ENCODE measurements at places on chromosomes 11 and 22.

DNA sequence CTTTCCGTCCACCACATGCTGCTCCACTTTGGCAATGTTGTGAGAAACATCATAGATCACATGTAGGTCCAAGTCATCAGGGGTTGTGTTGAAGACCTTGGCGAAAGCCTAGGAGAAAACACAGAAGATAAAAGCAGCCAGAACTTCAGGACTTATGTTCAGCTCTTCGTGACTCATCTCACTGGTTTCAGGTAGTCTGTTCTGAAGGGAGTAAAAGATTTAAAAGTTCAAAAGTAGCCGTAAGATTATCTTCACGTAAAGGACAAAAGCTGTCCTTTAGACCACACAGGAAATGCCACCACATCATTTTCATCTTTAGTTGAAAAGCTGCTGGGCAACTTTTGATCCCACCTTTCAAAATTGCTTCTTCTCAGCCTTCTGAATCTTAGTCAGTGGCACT lies 16.9 kb downstream of the RTCB start:
- no peak for DNase-seq

- DNase-seq: no peak
These were observed 64.5 kb upstream of the CRTAM start for GRCh38 chr11:122773781-122774266.

- no peak for DNase-seq
These were observed 44.7 kb upstream of the CXCR5 start for GRCh38 chr11:118838905-118839553.

DNA sequence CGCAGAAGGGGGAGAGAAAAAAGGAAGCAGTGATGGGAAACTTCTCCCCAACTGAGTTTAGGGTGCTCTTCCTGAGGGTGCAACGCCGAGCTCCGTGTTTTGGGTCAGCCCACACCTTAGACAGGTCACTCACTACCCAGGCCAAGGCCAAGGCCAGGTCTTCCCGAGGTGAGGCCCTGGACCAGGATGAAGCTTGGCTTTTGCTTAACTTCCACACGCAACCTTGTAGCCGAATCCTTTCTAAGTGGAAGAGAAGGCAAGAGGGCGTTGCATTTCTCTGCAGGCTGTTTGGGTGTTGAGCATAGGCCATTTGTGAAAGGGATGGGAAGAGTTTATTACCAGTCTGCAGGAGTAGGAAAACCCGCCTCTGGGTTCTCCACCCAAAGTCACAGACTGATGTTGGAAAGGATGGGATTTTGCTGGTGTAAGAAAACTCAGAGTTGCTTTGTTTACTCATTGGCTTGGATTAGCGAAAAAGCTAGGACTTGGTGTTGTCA lies 1.5 kb downstream of the KREMEN1 start:
- no peak for DNase-seq

GRCh38 chr11:126492331-126493082 lies 137.0 kb downstream of the ST3GAL4 start:
- no peak for DNase-seq

DNA sequence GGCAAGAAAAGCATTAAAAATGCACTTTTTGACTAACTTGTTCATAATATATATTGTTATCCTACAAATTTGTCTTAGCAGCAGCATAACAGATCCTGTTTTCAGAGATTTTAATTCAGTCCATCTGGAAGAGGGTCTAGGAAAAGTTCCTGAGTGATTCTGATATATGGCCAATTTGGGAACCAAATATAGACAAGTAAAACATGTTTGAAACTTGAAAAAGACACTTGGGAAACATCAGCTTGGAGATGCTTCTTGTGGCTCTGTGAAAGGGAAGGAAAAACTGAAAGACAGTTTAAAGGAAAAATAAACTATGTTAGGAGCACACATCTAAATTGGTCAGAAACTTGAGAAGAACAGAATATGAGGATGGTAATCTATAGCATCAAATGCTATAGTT lies 697.5 kb downstream of the CNTN5 start:
- no peak for DNase-seq

GRCh38 chr11:119550053-119550752 lies 127.2 kb upstream of the THY1 start:
- no peak for DNase-seq

DNA sequence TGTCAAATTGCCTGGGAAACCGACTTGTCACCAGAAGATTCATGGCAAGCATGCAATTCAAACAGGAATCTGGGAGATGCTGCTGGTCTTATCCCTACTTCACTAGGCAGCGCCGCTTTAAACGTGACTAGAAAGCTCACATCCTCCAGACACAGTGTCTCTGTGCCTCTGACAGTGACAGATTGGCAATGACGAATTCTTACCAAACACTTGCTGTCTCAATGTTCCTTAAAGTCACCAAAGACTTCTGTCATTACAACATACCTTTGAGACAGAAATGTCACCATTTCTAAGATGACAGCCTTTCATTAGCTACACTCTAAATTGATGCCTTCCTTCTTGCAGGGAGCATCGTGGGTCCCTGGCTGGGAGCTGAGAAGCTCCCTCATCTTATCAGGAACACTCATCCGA lies 197.8 kb downstream of the CWF19L2 start:
- DNase-seq: no peak

- DNase-seq: no peak
These were observed 21.3 kb upstream of the JAM3 start for GRCh38 chr11:134047586-134047999.

- DNase-seq: no peak
These were observed 85.9 kb downstream of the MICAL2 start for GRCh38 chr11:12196308-12196707.

GRCh38 chr22:27201276-27201675 lies 543.9 kb downstream of the MIAT start:
- DNase-seq: no peak

GRCh38 chr11:111923351-111923788 lies 4.7 kb downstream of the C11orf52 start:
- no peak for DNase-seq

GRCh38 chr11:36027731-36028130 lies 83.9 kb downstream of the LDLRAD3 start:
- DNase-seq: no peak

- no peak for DNase-seq
These were observed 5.3 kb upstream of the GNAZ start for GRCh38 chr22:23065069-23065451.

DNA sequence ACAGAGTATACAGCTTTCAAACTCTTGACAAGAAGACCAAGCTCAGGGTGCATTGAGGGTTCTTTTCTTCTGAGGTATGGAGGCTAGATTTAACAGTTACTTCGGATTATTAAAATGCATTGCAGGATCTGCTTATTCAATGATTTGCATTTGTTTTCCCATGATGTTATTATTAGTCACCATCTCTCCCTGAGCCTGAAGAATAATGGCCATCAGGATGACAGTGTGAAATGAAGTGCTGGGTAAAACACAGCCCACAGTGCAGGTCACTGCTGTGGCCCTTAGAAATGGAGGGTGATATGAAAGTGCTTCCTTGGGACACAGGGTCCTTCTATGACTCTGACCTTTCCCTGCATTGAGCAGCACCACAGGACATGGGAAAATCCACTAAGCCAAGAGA lies 40.0 kb downstream of the TECTA start:
- no peak for DNase-seq

DNA sequence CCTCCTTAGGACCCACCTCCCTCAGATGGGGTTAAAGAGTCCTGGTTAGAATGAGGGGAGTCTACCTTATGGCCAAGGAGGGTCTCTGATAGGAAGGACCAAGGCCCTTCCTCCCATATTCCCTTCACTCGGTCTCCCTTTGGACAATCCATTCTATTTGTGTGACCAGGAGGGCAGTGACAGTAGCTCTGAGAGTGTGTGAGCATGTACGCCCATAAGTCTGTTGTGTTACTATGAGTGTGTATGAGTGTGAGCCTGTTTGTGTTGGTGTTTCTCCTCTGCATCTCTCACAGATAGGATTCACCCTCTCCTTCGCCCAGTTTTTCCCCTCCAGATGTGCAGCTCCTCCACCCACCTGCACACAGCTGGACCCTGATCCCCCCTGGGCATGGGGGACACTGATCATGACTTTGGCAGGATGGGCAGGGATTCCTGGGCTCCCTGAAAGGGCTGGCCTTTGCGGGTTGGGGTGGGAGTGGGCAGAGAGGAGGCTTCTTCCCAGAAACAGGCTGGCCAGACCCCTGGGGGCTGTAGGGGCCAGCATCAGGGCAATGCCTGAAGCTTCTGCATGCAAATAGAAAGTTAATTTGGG lies 14.5 kb downstream of the PHLDB1 start:
- no peak for DNase-seq

DNA sequence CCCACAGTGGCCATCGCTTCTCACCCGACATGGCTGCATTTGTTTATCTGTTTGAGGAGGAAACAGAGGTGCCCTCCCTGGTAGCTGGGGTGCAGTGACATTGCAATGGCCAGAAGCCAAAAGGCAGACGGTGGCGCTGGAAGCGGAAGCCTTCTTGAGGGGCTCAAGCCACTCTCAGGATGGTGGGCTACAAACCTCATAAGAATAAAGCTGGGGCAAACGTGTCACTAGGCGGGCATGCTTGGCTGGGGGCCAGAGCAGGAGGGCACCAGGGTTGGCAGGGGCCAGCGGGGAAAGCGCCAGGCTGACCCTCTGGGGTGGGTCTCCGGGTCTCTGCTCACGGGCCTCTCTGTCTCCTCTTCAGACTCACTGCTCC lies 12.6 kb downstream of the TNNT3 start:
- DNase-seq: no peak

- no peak for DNase-seq
These were observed 47.8 kb downstream of the ARRB1 start for GRCh38 chr11:75303544-75304224.

GRCh38 chr11:91299980-91300379 lies 924.6 kb upstream of the FAT3 start:
- peak; percentile 21 for DNase-seq

DNA sequence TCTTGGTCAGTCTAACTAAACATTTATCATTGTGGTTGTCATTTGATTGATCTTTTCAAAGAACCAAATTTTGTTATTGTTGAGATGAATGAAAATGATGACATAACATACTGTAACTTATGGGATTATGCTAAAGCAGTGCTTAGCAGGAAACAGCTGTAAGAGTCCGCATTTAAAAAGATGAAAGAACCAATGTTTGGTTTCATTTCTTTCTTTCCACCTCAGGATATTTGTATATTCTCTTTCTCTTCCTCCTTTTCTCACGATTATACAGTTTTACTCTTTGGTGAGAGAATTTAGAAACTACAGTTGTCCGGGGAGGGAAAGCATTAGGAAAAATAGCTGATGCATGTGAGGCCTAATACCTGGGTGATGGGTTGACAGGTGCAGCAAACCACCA lies 23.1 kb downstream of the PIH1D2 start:
- no peak for DNase-seq

DNA sequence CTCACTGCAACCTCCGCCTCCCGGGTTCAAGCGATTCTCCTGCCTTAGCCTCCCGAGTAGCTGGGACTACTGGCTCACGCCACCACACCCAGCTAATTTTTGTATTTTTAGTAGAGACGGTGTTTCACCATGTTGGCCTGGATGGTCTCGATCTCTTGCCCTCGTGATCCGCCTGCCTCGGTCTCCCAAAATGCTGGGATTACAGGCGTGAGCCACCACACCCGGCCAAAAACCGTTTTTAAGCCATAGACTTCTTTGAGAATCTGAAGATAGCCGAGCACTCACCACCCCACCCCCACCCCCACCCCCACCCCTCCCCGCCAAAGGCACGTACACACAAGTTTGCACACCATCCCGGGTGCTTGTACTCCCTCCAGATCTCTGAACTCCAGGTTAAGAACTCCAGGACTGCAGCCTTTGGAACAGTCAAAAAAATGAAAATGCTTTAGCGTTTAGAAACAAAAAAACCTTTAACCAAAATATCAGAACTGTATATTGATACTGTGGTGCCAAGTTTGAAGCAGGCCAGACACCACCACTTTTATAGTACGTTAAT lies 1.5 kb downstream of the CRKL start:
- no peak for DNase-seq

DNA sequence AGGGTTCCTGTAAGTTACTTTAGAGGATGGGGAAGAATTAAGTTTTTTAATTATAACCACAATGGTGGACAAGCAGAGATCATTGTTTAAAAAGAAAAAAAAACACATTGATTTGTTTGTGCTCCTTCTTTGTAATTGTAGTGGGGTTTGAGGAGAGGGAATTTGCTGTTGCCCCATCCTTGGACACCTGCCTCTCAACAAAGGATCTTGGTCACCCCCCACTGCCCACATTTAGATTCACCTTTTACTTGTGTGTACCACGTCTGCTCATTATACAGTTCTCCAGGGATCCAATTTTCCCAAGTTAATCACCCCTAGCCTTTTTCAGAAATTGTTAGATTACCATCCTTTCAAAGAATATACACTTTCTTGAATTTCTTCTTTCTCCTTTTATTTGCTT lies 53.0 kb downstream of the DNAJC24 start:
- DNase-seq: no peak

- no peak for DNase-seq
These were observed 18.6 kb upstream of the PARVB start for GRCh38 chr22:44005524-44005923.

DNA sequence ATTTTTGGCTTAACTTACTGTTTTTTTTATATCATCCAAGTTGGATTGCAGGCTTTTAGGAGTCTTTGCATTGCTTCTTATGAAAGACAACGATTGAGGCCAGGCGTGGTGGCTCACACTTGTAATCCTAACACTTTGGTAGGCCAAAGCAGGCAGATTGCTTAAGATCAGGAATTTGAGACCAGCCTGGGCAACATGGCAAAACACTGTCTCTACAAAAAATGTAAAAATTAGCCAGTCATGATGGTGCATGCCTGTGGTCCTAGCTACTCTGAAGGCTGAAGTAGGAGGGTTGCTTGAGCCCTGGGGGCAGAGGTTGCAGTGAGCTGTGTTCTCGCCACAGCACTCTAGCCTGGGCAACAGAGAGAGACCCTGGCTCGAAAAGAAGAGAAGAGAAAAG lies 56.6 kb downstream of the BID start:
- no peak for DNase-seq

GRCh38 chr22:28019881-28020861 lies 101.1 kb upstream of the PITPNB start:
- DNase-seq: peak; percentile 73

DNA sequence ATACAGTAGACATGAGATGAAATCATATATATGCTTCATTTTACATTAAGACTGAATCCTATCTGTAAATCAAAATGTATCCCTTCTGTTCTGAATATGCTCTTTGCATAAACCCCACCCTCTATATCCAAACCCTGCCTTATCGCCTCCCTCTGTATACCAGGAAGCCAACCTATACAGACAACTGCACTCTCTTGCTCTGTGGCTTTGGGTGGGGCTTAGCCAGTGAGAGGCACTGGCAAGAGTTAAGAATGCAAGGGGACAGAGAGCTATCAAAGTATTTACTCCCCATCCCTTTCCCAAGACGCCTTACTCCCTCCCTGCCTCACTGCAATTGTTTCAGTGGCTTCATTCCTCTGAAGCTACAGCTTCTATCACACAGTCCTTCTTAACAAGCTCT lies 309.8 kb downstream of the TTC28 start:
- no peak for DNase-seq

- no peak for DNase-seq
These were observed 10.7 kb upstream of the MAPK11 start for GRCh38 chr22:50280708-50281383.

- DNase-seq: no peak
These were observed 1.5 kb upstream of the SREBF2 start for GRCh38 chr22:41831383-41831782.

Data from HTR-8/SVneo (cell line).